HL-60 (cell line): ENCODE measurements at places on chromosomes 3 and 15.

DNA sequence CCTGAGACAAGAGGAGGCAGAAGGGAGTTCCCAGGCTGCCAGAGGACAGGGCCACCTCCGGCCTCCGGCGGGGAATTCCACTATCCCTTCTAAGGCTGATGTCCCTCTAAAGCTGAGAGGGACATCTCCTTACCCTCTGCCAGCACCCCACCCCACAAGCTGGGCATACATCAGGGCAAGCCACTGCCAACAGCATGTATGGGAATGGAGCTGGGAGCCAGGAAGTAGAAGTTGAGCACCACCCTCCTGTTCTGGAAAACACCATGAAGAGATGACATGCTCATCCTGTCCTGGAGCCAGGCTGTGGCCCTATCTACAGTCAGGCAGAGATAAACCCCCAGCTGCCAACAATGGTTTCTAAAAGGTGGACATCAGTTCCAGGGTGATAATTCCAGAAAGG, 7.1 kb downstream of the PLCD1 start:
- no peak for DNase-seq

GRCh38 chr3:174023421-174023820, 625.9 kb downstream of the NLGN1 start:
- DNase-seq, result no peak

GRCh38 chr3:37024092-37024491, 30.8 kb downstream of the MLH1 start:
- peak; percentile 17 for DNase-seq

DNA sequence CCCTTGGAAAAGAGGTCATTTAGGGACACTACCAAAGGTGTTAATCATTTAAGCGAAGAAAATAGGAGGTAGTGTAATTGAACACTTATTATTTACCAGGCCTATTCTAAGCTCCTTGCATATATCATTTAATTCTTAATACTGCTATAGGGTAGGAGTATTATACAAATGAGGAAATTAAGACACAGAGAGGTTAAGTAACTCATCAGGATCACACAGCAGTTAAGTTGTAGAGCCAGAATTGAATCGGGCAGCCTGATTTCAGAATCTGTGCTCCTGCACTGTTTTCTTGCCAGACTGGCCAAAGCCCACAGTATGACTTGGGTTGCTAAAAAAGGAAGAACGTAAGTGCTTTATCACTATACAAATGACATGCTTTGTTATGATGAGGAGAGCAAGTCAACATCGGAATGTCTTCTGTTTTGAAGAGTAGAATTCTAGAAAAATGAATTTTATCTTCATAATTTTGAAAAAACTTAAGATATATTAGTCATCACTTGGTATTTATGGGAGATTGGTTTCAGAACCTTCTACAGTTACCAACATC, 31.4 kb downstream of the HPS3 start:
- DNase-seq, result no peak

- DNase-seq, result no peak
These were observed 1.6 kb downstream of the C2CD4B start for GRCh38 chr15:62163397-62164013.

DNA sequence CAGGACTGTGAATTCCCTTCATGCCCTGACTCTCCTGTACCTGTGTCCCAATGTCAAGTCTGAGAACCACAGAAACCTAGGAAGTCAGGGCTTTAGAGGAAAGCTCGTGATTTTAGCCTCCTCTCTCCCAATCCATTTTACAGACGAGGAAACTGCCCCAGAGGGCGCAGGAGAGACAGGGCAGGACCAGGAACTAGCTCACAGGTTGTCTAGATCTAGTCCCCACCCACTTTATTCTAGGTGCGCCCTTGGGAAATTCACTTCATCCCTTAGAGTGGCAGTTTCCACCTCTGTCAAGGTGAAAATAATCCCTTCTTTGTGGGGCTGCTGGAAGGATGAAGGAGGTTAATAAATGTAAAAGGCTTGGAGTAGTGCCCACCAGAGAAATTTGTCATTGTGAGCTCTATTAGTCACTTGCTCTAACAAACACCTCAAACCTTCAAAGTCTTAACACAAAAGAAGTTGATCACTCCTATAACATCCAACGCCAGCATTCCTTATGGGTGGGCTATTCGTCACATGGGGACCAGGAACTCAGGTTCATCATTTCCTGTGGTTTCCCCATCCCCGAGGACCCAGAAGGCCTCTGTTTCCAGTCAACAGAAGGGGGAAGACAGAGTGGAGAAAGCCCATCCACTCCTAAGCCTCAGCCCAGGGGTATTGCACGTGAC, 282.3 kb downstream of the XXYLT1 start:
- no peak for DNase-seq

DNA sequence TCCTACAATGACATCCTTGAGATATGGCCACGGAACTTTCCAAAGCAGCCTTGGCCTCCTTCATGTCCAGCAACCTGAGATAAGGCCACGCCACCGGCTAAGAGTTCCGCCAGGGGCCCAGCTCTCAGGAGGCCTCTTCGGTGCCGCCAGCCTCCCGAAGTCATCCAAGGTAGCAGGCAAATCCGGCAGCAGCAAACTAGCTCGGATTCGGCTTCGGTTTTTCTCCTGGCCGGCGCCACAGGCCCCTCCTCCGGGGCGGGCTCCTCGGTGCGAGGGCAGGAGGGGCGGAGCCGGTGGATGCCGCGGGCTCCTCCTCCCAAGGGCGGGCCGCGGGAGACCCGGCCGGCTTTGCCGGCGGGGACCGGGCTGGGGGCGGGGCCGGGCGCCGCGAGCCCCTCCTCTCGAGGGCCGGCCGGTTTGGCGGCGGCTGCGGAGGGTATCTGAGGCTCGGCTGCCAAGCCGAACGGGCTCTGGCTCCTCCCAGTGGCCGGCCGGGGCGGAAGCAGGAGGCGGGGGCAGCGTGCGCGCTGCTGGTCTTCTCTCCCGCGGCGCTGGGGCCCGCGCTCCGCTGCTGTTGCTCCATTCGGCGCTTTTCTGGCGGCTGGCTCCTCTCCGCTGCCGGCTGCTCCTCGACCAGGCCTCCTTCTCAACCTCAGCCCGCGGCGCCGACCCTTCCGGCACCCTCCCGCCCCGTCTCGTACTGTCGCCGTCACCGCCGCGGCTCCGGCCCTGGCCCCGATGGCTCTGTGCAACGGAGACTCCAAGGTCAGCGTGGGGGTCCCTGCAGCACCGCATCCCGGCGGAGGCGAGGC, at the start of gene GMPS:
TSS of gene GMPS (plus strand) at position 518 of the 812 bp plus-strand sequence. CDS start at position 739, 221 bp downstream.
- DNase-seq, result peak; percentile 59

GRCh38 chr3:160099834-160100233, 111.2 kb downstream of the IL12A start:
- no peak for DNase-seq

DNA sequence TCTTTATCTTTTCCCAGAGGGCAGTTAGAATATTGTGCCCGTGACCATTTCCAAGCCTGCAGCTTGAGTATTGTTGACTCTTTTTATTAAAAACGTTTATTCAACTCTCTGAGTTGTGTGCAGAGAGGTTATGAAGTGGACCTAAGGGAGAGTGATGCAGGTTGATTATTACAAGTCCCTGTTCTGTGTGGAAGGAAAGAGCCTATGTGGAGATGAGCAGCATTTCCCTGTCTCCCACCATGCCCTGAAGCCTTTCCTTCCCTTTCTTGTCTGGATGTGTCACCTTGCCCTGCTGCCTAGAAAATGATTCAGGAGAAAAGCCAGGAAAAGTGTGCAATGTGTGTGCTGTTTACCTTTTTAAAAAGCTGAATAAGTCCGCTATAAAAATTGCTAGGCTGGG, 19.4 kb downstream of the ZPLD1 start:
- no peak for DNase-seq

DNA sequence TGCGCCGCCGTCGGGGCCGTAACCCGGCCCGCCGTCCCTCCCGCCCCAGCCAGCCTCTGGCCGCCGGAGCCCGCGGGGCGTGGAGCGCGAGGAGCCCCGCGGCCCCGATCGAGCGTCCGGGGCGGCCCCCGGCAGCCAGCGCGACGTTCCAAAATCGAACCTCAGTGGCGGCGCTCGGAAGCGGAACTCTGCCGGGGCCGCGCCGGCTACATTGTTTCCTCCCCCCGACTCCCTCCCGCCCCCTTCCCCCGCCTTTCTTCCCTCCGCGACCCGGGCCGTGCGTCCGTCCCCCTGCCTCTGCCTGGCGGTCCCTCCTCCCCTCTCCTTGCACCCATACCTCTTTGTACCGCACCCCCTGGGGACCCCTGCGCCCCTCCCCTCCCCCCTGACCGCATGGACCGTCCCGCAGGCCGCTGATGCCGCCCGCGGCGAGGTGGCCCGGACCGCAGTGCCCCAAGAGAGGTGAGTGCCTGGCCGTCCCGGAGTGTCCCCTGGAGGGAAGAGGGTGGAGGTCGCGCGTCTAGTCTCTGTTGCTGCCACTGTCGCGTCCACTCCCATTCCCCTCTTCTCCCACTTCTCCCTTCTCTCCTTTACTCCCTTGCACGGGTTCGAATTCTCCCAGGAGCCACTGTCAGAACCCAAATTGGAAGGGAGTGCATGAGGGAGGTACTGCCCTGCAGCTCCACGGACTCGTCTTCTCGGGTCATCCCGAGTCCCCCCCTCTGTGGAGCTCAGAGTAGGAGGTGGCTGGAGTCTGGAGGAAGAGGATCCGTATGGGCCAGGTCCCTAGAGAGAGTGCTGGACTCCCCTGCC, 585 bp downstream of the CSK start:
- DNase-seq, result peak; percentile 56

- no peak for DNase-seq
These were observed 25.0 kb downstream of the RNU5B-1 start for GRCh38 chr15:65329288-65329983.

GRCh38 chr3:32968920-32969389, 17.5 kb downstream of the CCR4 start:
- DNase-seq, result no peak

GRCh38 chr3:70554170-70554569, 241.7 kb upstream of the MDFIC2 start:
- DNase-seq, result no peak

- no peak for DNase-seq
These were observed 44.4 kb downstream of the CADPS start for GRCh38 chr3:62830727-62831322.

DNA sequence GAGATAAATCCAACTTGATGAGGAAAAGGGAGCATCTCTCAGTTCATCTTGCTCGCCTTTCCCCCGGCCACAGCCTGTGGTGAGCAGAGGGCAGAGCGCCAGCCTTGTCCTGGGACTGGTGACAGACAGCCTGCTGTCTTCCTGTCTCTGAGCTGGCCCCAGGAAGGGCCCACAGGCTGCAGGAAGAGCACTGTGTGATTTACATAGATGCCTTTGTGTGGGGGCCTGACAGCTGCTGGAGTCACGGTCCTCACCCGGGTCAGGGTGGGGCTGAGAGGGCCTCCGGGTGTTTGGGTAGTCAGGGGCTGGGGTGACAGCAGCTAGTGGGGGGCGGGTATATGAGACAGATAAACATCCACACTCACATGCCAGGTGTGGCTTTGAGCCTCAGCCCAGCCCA, 29.3 kb downstream of the PLA2G4D start:
- DNase-seq, result no peak

GRCh38 chr3:126546013-126546412, 12.7 kb downstream of the C3orf22 start:
- DNase-seq, result no peak

GRCh38 chr15:39118510-39118909, 462.4 kb upstream of the THBS1 start:
- no peak for DNase-seq

- no peak for DNase-seq
These were observed 15.1 kb downstream of the LACTB start for GRCh38 chr15:63136742-63137141.

DNA sequence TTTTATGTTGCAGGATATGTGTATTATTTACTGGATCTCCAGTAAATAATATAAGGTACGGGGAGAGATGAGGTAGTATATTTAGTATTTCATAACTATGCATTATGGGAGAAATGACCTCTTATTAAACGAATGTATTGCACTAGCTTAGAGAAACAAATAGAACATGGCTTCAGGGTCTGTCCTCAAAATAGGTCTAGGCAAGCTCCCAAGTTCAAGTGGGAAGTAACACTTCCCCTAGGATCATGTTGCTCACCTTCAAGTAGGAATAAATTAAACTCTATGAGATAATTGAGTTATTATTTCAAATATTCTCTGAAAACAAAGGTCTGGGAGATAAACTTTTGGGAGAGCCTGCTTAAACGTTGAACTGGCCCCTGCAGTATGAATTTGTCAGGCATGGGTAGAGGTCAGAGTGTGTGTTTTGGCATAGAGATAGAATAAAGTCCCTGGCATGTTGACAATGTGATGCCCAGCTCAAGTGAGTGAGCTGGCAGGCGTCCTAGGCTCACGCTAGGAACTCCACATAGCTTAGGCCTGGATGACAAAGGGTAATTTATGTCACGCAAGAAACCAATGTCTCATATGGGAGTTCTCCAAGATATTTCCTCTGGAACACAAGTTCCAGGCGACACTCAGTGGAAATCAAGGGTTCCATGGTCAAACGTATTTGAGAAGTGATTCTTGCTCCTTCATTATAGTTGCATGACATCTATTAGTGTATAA, 236.8 kb downstream of the CACNA2D3 start:
- DNase-seq, result no peak

GRCh38 chr3:155491696-155492095, 198.2 kb upstream of the STRIT1 start:
- DNase-seq, result no peak

DNA sequence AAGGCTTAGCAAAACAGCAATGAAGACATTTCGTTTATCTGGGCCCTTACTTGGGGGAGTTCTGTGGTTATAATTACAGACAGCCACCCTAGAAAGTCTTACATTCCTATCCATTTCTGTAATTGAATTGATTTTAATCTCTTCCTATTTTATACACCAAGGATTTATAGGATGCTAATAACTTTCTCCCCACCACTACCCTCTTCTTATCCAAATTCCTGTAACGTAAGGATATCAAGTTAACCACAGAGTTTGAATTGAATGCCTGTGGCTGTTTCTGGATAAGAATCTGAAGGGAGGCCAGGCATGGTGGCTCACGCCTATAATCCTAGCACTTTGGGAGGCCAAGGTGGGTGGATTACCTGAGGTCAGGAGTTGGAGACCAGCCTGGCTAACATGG, 78.6 kb downstream of the MLH1 start:
- DNase-seq, result no peak
